ENCODE measurements at places on chromosomes 11 and 22.

DNA sequence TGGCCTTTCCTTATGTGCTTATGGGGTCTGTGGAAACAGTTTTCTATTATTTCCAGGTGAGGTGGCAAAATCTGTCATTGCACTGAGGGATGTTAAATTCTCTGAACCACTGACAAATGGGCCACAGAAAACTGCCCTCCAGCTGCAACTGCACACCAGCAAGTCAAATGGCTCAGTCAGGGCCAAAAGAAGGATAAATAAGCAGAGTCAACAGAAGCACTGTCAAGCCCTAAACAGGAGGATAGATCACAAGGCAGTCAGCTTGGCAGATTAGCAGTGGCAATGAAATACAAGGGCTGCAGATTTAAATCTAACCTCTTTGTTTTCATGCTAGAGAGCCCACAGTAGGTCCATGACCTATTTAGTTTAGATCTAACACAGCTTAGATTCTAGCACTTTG lies 435.6 kb downstream of the ETS1 start:
- DNase-seq = no peak

- no peak for DNase-seq
Observed at GRCh38 chr22:25061605-25062376, 109.3 kb downstream of the KIAA1671 start.

- no peak for DNase-seq
Observed at GRCh38 chr11:73347067-73347466, 29.1 kb upstream of the RELT start.

GRCh38 chr11:119367661-119368120 lies 13.8 kb downstream of the USP2 start:
- DNase-seq = no peak

DNA sequence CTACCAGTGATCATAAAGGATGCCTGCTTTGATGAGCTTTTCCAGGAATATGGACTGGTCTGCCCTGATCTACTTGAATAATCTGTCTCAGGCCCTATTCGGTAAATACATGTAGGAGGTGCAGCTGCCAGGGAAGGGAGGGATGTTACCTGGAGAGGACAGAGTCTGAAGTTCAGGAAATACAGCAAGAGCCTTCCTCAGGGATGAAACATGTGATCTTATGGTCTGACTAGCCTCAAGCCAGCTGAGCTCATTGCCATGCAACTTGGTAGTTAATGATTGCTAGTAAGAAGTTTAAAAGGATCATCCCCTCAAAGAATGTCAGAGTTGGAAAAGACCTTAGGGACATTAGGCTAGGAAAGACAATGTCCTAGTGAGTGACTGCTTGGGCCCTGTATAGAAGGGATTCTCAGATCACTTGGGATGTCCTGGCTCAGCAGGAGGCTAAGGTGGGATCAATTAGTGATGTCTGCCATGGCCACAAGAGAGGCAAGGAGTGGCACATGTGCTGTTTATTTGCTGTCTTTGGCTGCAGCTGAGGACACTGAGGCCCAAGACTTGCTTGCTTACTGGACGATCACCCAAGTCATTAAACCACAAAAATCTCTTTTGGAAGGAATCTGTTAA lies 18.5 kb downstream of the PTPRJ start:
- no peak for DNase-seq

- no peak for DNase-seq
Observed at GRCh38 chr11:9927670-9928069, 263.8 kb downstream of the SWAP70 start.
